GM12891 (cell line): ENCODE measurements at places on chromosomes 6 and 20.

- peak; percentile 93 for DNase-seq
Measured at GRCh38 chr6:41682056-41682477, 43.8 kb downstream of the MDFI start.

GRCh38 chr6:43796903-43797890 lies 27.2 kb downstream of the VEGFA start:
- no peak for DNase-seq

- no peak for DNase-seq
Measured at GRCh38 chr20:50283922-50284810, 93.5 kb downstream of the CEBPB start.

DNA sequence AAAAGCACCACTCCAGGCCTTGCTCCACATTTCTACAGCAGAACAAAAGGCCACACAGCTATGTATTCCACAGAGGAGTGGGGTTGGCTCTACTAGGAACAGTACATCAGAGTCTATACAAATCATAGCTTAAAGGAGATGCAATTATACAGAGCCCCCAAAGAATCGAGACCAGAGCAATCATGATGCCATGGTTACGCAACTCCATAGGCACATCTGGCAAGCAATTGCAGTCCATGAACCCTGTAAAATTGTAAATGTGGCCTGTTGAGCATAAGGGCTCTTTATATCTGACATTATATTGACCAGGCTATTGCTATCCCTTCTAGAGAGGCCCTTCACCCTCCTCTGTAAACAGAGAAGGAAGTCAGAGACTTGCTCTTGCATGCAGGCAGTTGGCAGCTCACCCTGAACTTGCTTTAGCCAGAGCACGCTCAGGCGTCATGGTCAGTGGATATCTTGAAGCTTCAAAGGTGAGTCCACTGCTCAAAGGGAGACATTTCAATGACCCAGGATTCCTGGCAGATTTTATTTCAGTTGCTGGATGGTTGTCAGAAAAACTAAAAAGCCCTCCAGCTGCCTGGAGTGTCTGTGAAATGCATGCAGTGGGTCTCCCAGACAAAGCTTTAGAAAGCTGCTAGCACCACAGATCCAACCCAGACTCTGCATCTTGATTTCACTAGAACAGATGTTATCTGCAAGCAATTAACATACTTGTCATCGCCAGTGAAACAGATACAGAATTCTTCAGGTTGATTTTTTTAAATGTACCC lies 357.2 kb downstream of the CENPW start:
- no peak for DNase-seq

DNA sequence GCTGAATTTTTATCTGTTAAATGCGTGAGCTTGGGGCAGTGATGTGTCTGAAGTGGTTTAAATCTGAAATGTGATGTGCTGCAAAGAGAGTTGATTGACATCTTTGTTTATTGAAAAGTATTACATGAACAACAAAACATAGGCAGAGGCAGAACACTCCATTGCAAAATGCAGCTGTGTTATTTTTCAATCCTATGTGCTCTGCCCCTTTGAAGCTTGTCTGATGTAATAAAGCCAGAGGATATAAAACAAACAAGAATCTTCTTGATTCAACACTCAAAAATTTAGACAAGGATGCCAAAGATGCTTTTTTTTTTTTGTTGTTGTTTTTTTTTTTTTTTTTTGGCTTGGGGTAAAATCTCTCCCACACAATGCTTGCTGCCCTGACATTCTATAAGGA lies 482.4 kb upstream of the MMS22L start:
- DNase-seq: no peak

DNA sequence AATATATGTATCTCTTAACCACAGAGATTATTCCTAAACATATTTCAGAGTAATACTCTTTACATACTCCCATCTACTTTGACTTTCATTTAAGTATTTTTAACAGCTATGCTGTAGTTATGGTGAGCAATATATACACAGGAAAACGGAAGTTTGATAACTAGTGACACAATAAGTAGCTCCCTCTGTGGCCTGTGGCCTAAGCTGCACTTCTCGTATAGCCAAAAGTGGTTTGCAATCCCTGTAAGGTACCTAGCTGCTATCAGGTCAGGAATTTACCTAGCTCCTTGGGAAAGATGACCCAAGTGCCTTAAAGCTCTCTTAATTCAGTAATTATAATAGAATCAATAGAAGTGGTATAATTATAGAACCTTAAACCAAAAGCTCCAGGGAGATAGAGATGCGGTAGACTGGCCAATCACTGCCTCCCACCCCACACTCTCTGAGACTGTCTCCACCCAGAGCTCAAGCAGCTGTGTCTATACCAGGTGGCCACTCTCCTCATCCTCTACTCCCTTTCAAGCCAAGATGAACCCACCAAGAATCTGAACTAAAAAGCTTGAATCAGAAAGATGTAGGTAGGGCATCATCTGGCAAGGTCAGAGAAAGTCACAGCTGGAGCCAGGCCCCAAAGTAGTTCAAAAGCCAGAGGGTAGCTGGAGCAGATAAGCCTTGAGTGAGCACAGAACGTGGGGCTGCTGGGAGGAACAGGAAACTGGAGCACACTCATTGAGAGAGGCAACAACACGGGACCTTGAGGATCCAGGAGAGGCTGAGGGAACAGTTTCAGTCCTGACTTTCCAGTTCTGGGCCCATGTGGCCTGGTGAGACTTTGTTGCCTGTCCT lies 84.9 kb upstream of the ASF1A start:
- DNase-seq: no peak
